ENCODE measurements at places on chromosomes 6 and 20.

GRCh38 chr6:47413752-47414422, 63.7 kb upstream of the CD2AP start:
- no peak for DNase-seq

DNA sequence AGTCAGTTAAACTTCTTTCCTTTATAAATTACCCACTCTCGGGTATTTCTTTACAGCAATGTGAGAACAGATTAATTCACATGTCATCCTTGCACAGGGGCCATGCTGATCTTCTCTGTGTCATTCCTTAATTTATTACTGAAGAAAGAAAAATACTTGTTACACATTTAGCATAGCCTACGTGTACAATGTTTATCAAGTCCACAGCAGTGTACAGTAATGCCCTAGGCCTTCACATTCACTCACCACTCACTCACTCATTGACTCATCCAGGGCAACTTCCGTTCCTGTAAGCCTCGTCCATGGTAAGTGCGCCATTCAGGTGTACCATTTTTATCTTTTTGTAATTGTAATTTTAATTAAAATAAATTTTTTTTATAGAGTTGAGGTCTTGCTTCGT, 73.6 kb downstream of the RSPH3 start:
- DNase-seq: no peak

- no peak for DNase-seq
Measured at GRCh38 chr6:78199044-78199443, 546.2 kb downstream of the MEI4 start.

- no peak for DNase-seq
Measured at GRCh38 chr6:130617658-130618057, 209.5 kb upstream of the SMLR1 start.

GRCh38 chr6:6736791-6737654, 148.5 kb downstream of the LY86 start:
- no peak for DNase-seq

DNA sequence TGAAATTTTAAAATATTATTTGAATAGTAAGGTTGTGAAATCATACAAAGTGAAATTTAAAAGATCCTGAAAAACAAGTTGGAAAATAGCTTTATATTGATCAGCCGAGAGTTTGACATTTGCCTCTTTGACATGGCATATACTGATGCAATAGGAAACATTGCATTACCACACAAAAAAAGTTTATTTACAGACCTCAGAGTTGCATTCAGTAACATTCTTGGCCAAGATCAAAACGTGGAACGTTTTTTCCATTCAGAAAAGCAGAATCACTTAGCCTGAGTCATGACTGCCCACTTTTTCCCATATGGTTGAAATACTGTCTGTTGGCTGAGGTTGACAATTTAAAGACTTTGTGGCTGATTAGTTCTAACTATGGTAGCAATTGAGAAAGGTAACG, 55.1 kb upstream of the BACH2 start:
- no peak for DNase-seq
